ENCODE measurements at places on chromosomes 11 and 22.

GRCh38 chr11:130156108-130157022 lies 3.2 kb upstream of the ST14 start:
- no peak for DNase-seq

GRCh38 chr22:48855593-48856307 lies 971.9 kb downstream of the BRD1 start:
- DNase-seq: no peak

DNA sequence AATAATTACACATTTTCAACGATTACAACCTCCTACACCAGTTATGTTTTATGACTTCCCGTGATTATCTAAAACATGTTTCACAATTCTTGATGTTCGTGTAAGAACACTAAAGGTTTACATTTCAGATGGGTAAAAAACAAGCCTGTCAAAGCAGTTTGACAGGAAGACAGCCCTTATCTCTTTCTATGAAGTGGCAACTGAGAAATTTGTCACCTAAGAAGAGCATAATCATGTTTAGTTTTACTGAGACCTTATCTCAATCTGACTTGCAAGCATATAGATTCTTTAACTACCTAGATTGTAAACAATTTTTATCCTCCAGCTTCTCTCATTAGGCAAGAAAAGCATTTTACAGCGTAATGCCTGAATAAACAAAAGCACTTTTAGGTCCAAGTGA lies 218.4 kb upstream of the ZBED5 start:
- DNase-seq: no peak

GRCh38 chr11:109153836-109154235 lies 268.2 kb upstream of the C11orf87 start:
- DNase-seq: no peak

DNA sequence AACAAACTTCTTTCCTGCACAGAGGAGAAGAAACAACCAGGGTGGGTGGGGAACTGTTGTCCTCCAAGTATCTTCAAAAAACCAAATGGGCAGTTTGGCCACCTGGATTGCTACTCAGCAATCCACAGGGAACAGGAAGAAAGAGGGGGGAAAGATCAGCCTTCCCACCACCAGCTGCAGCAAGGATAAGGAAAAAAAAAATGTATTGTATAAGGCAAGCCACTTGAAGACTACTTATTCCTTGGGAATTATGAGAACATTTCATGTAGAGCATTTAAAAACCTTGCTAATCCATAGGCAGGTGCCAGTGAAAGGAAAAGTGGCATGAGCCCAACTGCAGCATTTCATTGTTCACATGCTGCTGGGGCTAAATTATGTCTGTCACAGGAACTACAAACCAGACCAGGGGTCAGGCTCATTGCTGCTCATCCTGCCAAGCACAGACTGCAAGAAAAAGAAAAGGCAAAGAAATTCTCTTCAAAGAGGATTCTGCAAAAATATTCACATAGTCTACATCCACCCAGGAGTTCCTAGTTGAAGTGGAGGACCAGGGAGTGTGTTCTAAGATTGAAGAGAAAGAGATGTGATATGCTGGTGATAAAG lies 2.2 kb downstream of the RAB30 start:
- DNase-seq: no peak

GRCh38 chr11:12770966-12771597 lies 96.9 kb downstream of the TEAD1 start:
- no peak for DNase-seq

- no peak for DNase-seq
Observed at GRCh38 chr11:61146416-61146815, 14.8 kb downstream of the VPS37C start.

GRCh38 chr22:45631140-45631840 lies 40.3 kb upstream of the ATXN10 start:
- DNase-seq: no peak

GRCh38 chr22:40482886-40483285 lies 112.5 kb downstream of the SGSM3 start:
- no peak for DNase-seq

DNA sequence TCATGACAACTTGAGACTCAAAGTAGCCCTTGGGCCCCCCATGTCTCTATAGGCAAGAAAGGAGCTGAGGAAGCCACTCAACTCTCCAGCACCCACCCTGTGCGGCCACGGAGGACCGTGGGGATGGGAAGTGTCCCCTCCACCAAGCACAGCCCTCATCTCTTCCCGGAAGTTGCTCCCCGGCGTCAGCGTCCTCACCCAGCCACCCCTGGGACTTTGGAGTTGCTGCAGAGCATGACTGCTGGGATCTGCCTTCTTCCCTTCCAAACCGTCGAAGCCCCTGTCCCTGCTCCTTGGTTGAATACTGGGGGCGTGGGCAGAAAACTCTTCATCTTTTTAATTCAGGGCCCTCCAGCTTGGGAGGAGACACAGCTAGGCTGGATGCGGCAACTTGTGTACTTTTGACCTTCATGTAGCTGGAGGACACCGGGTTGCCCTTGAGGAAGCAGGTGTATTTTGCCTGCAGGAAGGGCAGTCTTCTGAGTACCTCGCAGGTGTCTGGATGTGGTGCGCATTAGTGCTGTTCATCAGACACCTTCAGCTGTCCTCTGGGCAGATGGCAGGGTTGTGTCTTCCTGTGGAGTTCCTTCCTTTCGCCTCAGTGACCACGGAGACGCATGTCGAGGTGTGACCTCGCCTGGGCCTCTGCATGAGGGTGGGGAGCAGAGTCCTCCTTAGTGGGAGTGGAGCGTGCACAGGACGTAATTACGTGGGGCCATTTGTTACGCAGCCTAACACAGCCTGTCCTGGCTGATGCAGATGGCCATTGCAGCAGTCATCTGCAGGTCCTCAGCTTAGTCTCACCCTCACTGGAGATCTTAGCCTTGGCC lies 12.2 kb upstream of the IFITM3 start:
- DNase-seq: no peak

- DNase-seq: no peak
Observed at GRCh38 chr11:26344647-26345046, 12.7 kb downstream of the ANO3 start.

- no peak for DNase-seq
Observed at GRCh38 chr22:48872271-48873190, 955.1 kb downstream of the BRD1 start.

- DNase-seq: no peak
Observed at GRCh38 chr11:64499261-64500004, 91.6 kb upstream of the SLC22A12 start.

GRCh38 chr22:48841881-48842582 lies 985.6 kb downstream of the BRD1 start:
- DNase-seq: no peak

GRCh38 chr22:39528080-39528661 lies 4.4 kb downstream of the RPS19BP1 start:
- no peak for DNase-seq

GRCh38 chr11:118930094-118930712 lies 4.5 kb upstream of the BCL9L start:
- DNase-seq: no peak

- DNase-seq: no peak
Observed at GRCh38 chr22:46551996-46552395, 14.6 kb upstream of the CELSR1 start.

GRCh38 chr11:107740271-107740670 lies 28.4 kb upstream of the SLN start:
- DNase-seq: no peak

- DNase-seq: no peak
Observed at GRCh38 chr11:118910309-118911112, 15.2 kb downstream of the BCL9L start.

GRCh38 chr11:57668434-57668782 lies 494 bp downstream of the ZDHHC5 start:
- no peak for DNase-seq

DNA sequence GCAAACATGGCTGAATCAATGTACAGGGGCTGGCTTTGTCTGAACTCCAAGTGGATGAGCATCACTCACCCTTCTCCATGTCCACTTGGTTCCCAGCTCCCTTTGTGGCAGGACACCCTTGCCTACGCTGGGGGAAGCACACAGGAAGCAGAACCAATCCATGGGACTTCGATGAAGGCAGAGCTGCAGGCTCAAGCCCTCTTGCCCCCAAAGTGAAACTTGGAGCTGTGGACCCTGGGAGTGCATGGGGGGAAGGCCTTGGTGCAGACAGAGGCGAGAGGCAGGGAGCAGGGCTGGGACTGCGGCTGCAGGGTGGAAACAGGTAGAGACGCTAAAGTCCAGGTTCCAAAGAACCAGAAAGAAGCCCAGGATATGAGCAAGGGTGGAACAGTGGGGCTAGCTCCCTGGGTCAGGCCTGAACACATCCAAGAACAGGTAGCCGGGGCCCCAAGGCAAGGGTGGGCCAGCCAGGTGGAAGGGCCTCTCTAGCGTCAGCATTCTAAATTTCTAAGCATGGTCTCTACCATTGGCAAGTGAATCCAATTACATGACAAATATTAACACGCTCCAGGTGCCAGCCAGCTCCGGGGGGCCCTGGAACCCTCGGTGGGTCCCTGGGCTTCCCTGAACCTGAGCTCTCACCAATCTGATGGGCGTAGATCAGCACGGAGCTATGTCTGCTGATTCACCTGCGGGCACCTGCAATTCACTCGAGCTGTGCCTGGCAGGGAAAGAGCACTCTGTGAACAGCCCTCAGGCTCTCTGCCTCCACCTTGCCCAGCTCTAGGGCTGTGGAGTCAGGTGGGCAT lies 532.8 kb downstream of the BRD1 start:
- DNase-seq: no peak

- no peak for DNase-seq
Observed at GRCh38 chr11:11977206-11977938, 31.1 kb downstream of the DKK3 start.

- DNase-seq: no peak
Observed at GRCh38 chr11:73258104-73259035, 13.8 kb upstream of the P2RY6 start.

DNA sequence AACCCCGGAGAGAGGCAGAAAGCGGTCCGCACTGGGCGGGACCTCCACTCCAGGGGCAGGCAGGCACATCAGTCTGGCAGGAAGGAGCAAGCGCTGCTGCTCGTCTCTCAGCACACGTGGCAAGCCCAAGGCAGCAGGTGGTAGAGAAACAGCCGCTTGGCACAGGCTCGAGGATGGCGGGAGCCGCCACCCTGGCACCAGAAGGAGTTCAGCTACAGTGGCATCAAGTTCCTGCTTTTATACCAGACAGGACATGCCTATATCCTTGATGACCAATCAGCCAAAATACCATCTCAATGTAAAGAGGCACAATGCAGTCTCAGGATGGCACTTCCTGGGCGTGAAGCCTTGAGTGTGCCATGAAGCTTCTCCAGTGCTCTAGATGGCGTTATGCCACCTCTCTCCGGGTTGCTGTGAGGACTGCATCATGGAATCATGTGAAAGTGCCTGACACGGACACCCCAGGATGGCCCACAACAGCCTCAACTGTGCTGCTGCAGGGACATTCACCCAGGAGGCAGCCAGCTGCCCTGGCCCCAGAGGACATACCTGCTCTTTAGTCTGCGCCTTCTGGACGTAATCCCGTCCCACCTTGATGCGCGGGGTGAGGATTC lies 64.8 kb downstream of the APOL1 start:
- no peak for DNase-seq

DNA sequence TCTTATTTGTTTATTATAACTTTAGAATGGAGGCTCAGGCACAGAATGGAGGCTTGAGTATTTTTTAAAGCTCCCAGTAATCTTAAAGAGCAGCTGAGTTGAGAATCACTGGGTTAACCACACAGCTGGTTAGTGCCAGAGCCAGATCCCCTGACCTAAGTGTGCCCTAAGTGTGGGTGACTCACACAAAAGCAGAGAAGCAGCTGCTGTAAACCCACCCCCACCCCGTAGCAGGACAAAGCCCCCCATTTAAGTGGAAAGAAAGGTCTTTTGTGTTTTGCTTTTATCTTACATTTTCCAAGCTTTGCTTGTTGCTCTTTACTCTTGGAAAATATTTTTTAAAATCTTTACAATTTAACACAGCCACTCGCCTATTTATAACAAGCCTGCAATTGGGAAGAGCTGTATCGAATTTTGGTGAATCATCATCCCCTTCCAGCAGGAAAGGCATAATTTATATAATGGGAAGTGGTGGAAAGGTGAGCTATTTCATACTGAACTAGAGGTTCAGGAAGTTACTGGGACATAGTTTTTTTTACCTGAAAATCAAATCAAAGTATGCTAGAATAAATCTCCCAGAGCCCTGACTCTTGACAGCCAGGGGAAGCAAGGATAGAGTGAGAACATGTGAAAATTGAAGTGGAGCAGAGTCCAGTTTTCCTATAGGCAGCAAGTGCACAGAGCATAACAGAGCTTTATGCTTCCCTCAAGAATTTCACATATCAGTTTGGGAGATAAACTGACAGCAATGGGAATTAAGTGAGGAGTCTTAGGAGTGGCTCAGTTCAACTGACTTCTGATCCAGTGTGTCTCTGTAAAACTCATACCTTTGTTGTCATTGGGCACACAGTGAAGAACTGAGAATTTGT lies 405.7 kb downstream of the AASDHPPT start:
- no peak for DNase-seq

DNA sequence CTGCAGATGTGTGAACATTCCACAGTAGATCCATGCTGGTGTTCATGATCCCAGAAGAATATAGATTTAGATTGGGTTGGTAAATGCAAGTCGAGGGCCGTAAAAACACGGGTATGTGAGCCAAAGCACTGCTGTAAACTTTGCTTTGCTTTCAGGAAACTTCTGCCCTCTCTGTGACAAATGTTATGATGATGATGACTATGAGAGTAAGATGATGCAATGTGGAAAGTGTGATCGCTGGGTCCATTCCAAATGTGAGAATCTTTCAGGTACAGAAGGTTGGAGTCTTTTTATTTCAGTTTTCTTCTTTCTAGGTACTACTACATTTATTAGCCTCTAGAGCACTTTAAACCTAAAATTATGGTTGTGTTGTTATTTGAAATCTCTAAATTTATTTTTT lies 36.2 kb upstream of the TTC36 start:
- no peak for DNase-seq

DNA sequence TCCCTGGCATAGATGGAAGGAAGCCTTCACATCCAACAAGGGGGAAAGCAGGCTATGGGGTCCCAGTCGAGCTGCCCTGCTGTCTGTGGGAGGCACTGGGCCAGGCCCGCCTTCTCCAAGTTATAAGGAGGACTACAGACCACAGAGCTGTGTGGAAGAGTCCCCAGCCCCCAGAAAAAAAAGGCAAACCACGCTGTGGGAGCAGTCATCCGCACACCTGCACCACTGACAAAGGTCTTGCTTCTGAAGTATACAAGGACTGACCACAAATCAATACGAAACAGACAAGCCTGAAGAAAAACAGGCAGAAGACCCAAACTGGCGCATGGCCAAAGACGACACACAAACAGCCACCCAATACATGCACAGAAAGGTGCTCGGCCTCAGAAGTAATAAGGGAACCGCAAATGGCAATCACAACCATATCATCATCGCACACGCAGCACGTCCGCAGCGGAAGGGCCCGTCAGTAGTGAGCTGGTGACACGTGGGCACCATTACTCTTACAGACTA lies 384.1 kb downstream of the CTTN start:
- no peak for DNase-seq

GRCh38 chr22:25598609-25599008 lies 34.1 kb downstream of the GRK3 start:
- no peak for DNase-seq

Data from esophagus squamous epithelium (tissue), 5 donors.